ENCODE measurements at places on chromosomes 4 and X. TPM values are rescaled to one million over a fixed set of nuclear protein-coding genes. Genes with fewer than 3 reads are reported as not detected.

ARR3 gene
- total RNA-seq: not detected

CCNB3 gene
- 0.71 TPM for total RNA-seq

BEND2 gene
- not detected for total RNA-seq

LGI2 gene
- total RNA-seq: 3.0 TPM

DNA sequence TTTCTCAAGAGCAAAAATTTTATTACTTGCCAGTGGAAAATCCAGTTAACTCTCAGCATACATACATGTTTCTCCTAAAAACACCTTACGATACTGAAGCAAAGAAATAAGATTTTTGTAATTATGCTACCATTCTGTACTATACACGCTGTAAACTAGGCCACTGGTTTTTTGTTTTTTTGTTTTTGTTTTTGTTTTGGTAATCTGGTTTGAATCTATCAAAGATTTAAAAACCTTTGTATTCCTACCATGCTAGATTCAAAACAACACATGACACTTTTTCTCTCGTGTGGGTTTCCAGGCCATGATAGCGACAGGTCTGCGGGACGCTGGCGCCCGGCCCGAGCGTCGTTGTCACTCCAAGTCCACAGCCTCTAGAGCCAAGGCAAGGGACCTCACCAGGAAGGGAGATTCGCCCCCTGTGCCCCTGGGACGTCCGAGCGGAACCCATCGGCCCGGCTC is 723 bp downstream of the TMEM192 start:
- no peak for DNase-seq

DNA sequence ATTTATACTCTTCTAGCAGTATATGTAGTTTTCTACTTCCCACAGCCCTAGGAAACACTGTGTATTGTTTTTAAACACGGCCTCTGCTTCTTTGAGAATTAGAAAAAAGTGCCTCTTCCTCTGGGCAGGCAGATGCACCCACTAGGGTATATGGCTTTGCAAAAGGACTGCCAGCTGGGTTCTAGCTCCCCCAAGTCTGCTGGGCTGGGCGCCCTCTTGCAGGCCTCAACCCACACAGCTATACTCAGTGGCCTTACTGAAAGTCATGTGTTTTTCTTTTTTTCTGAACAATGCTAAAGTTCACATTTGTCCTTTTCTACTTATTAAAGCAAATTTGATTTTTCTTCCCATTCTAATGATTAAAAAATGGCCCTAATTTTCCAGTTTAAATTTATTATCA is 35.5 kb upstream of the BMPR1B start:
- DNase-seq: no peak

DNA sequence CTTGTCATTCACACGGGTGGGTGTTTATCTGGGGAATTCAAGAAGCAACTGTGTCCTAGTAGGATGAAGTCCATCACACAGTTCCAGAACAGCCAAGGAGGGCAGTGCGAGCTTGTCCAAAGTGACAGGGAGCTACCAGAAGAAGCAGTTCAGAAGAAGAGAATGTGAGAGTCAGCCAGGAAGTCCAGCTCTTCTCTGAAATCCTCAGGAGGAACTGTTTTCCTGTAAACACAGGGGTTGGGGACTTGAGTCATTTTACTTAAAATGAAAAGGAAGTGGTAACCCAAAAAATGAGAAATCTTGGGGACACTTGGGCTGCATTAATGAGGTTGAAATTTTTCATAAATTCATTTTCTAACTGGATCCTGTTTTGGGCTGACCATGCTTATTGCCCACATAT is 8.2 kb upstream of the TLR10 start:
- no peak for DNase-seq

GRCh38 chr4:82640540-82640939 is 78.8 kb upstream of the TMEM150C start:
- no peak for DNase-seq

DNA sequence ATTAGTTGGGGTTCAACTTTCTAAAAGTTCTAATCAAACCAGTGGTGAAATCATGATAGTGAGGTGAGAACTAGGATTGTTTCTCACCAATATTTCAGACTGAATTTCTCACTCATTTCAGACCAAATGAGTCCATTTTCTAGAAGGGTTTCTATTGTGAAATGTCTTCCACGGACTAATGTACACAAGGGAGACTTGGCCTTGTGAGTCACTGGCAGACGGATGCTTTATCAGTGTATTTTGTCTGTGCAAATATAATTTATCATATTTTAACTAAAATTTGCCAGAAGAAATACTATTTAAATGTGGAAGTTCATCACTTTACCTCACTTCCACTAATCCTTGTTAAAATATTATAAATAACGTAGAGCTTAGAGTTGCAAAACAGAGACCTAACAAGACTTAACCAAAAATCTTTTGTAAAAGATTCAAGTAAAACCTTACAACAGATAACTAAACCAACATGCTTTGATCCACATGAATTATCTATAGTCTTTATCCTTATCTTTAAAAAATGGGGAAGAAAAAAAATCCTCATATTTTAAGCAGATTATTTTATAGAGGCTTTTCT is 506.0 kb upstream of the FAM241A start:
- no peak for DNase-seq

DNA sequence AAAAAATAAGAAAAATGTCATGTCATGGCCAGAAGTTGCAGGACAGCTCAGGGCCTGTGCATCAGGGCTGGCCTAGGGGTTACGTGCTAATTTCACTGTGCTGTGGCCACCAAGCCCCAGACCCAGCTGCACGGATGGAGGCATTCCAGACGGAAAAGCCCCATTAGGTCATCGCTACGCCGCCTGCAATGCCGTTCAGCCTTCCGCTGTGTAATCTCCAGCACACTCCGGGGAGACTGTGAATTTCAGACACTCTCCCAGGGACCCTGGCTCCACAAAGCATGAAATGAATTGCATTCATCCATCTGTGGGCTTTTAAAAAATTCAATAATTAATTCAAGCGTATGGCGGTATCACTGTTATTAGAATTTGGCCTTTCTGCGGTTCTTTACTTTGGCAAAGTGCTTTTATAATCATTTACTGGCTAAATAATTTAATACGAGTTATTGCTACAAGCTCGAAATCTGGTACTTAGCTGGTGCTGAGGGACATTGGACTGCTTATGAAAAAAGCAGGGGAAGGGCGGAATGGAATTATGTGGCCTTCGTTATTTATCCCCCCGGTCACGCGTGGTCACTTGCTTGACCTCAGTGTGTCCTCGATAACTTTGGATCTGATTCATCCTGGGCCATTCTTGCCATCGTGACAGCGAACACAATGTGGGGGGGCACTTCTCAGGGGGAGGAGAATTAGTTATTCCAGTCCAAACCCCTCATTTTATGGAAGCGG is 9.0 kb upstream of the NSG1 start:
- peak; percentile 44 for DNase-seq

- DNase-seq: peak; percentile 37
Observed at GRCh38 chr4:26273616-26273980, 47.2 kb upstream of the RBPJ start.

DNA sequence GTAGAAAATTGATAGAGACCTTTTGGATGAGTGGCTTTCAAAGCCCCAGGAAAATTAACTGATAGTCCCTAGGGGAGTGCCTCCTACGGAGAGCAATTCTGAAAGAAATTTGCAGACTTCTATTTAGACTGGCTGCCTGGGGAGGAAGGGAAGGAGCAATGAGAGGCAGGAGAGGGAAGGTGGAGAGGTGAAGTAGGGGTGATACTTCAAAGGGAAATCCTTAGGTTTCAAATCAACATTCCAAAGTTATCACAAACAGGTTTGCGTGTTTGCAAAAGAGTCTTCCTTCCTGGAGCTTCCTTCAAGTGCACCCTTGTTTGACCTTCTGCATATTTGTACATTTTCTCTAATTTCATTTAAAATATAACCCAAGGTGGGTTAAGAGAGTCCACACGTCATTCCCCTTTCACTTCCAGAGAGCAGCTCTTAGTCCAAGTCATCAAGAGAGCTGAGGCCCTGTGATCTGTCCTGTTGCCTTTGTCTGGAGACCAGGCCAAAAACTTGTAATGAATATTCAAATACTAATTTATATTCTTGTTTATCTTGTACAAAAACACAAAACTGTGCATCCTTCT is 157.8 kb downstream of the CLCN4 start:
- DNase-seq: no peak

DNA sequence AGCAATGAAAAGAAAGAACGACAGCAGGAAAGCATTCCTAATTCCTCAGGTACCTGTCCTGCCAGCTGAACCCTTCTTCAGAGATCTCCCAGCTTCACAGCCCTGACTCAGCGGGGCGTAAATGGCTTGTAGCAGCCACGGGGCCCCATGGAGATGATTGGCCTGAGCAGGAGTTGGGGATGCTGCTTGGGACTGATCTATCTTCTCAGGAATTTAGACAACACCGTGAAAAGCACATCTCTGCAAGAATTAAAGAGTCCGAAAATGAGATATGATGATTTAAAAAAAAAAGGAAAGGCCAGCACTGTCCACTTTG is 22.5 kb upstream of the SLC25A4 start:
- DNase-seq: no peak

- DNase-seq: no peak
Observed at GRCh38 chrX:40448793-40449192, 132.0 kb upstream of the ATP6AP2 start.

- DNase-seq: no peak
Observed at GRCh38 chr4:102219129-102219528, 126.2 kb downstream of the SLC39A8 start.

GRCh38 chrX:41096339-41096955 is 11.2 kb downstream of the USP9X start:
- DNase-seq: no peak

DNA sequence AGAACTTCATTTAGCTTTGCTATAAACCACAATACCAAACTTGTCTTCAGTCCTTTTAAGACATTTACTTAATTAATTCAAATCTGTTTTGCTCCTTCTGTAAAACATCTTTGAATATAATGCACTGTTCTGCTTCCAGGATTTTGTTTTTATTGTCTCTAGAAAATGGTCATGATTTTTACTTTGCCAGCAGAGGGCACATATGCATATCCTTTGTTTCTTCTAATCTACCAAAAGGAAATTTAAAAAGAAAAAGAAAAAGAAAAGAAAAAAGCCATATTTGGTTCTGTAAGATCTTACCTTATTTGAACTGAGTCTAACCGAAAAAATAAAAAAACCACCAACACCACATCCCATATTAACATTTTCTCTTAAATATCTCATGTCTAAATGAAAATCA is 101.9 kb upstream of the CCSER1 start:
- no peak for DNase-seq

DNA sequence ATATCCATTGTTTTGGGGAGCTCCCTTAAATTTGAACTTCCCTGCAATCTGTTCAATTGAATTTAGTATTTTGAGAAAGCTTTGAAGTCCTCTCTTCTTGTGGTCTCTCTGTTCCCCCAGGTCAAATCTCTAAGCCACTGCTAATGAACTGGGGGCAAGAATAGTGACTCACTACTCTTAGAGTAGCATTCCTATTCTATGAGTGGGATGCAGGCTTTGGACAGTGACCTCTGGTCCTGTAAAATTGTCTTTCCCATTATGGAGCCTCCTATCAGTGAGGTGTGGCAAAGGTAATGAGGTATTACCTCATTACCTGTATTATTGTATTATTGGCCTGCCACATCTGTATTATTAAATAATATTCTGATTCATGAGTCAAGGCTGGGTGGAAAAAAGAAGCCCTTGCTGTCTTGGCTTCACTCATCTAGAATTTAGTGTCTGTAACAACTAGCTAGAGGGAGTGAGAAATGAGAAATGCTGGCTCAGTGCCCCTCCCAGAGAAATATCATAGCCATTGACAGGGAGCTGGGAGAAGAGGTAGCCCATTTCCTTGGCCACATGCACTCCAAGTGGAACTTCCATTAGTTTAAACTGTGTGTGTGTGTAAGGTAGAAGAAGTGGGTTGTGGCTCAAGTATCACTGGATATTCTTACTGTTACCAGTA is 393.9 kb upstream of the CTSO start:
- no peak for DNase-seq

DNA sequence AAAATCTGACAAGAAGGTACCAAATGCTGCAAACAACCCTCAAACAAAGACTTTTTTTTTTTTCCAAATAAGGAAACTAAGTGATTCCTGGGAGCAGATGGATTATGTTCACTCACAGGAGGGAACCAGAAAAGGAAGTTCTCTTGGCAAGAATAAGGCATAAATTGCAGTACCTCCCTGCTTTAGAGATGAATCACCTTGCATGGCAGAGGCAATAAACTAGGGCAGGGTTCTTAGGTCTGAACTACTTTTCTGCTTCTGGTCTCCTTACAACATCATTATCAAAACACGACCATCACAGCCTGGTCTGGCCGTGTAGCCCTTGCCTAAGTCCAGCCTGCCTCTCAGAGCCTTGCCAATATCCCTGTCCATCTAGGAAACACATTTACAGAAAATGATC is 6.3 kb downstream of the TMEM31 start:
- no peak for DNase-seq

DNA sequence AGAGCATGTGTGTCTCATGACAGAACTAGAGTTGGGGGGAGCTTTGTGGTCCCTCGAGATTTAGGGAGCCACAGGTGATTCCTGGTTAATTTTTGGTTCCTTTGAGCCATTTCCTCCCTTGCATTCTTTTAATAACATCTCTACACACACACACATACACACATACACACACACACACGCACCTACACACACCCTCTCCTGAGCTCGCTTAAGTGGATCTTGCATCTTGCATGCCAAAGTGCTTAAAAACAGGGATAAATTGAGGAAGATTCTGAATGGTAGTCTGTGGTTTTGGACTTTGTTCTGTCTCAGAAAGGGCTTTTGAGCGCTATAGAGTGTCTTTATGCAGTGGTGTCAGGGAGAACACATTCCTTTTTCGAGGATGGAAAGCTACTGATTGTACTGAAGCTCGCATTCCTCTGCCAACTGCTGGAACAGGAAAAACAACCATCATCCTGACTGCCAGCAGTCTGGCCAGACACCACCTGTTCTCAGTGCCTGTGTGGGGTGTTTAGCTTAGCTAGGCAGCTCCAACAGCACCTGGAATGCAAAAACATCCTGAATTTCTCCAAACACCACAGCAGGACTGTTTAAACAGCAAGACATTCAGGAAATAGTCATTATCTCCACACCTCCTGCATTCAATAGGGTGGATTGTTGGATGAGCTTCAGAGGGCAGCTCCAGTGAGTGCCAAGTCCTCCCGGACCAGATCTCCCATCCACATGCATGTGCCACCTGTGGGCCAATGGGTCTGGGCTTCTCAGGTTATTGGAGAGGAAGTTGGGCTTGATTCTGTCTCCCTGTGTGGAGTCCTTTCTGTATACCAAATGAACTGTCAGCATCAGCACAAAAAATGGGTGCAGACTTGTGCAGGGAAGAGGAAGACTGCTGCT is 21.9 kb upstream of the IGFBP7 start:
- no peak for DNase-seq

DNA sequence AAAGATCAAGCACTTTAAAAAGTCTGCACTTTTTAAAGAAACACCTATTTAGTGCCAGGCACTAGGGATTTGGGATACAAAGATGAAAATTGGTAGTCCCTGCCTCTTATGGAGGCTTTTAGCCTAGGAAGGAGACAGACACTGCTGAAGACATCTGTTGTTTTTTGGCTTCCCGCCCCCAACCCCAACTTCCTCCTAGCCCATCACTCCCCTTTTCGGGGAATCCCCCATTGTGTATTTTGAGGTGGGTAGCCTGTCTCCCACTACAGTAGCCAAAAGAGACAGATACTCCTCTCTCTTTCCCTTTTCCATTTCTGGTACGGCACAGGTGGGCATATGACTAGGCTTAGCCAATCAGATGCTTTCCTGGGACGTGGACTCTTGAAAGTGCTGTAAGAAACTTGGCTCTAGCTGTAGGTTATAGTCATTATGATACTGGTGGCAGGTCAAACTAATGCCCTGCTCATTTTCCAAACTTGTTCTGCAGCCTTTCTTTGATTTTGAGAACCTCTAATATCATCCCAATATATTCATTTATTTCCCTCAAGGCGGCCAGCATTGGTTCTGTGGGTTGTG is 194.6 kb upstream of the RBPJ start:
- DNase-seq: no peak

GRCh38 chrX:109190542-109190941 is 291.3 kb downstream of the GUCY2F start:
- DNase-seq: no peak
